ENCODE measurements at places on chromosomes 12 and 14.

- no peak for DNase-seq
These were observed 13.4 kb downstream of the CDK17 start for GRCh38 chr12:96386794-96387193.

- DNase-seq, result no peak
These were observed 19.3 kb downstream of the MMAB start for GRCh38 chr12:109553906-109554500.

- no peak for DNase-seq
These were observed 313.1 kb downstream of the RAD51B start for GRCh38 chr14:68132563-68133121.

GRCh38 chr12:114680604-114681069, 3.3 kb downstream of the TBX3 start:
- DNase-seq, result no peak

DNA sequence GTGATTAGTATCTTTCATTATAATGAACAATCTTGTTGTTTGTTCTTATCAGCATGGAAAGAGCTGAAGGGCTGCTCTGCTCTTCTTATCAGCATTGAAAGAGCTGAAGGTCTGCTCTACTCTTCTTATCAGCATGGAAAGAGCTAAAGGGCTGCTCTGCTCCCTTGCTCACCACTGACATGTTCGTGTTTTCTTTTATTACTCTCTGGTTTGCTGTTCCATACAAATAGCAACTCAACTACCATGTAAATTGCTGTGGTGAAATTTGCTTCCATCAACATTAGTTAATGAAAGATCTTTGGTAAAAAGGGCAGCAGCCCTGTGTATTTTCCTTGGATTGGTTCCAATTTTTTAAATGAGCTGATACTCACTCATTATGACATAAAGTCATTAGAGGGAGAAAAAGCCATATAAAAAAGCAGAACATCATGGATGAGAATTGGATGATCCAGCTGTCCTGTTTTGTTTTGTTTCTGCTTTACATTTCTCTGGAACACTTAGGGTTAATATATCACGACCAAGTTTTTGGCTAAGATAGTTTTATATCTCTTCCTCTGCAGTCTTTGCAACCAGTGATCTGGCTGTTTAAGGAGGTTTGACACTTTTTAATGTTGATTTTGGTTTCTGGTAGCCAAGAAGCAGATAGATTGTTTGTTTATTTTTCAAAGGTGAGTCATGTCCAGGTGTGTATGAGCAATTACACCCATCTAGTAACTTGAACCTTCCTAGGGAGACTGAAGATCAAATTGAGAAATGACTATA, 356.6 kb downstream of the CEP128 start:
- no peak for DNase-seq
